ENCODE measurements at places on chromosomes 1 and 21.
A peak's percentile ranks its signal among the peaks of the same experiment; 100 is the strongest.

GRCh38 chr1:211527888-211528287 lies 35.9 kb upstream of the RD3 start:
- DNase-seq = no peak

DNA sequence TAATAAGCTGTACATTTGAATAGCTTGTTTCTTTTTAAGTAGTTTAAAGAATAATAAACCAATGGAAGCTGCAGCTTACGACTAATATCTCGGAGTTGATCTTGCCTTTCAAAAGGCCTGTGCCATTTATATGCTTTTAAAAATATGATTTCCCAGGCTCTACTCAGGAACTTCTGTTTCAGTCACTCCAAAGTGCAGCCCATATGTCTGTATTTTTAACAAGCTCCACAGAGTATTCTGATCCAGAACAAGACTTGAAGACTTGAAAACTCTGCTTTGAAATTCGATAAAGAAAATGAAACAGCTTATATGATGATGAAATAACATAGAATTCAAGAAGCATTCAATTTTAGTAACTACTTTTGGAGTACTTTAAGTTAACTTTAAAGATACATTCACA lies 79.1 kb upstream of the PLPPR4 start:
- DNase-seq = no peak

DNA sequence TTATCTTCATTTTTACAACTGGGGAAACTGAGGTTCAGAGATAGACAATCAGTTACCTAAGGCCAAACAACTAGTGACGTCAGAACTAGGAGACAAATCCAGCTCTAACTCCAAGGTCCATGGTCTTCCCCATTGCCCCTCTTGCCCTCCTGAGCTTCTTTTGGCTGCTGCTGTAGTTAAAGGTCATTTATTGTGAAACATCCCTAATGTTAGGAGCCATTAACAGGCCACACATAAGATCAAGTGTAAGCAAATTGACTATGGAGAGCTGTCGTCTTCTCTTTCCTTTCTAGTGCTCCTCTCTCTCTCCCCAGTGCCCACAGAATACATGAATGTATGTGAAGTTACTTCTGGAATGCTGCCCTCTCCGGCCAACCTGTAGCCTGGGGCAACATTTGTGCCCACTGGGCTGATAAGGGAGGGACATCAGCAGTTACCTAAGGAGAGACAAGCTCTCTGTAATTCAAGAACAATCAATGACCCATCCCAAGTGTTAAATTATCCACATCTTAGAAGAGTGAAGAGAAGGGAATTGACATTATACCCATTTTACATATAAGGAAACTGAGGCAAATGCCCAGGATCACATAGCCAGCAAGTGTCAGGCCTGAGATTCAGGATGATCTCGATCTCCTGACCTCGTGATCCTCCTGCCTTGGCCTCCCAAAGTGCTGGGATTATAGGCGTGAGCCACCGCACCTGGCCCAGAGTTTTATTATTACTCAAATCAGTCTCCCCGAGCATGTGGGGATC lies 40.1 kb downstream of the PTAFR start:
- no peak for DNase-seq

- no peak for DNase-seq
Observed at GRCh38 chr1:53376041-53376461, 48.2 kb upstream of the LRP8 start.

DNA sequence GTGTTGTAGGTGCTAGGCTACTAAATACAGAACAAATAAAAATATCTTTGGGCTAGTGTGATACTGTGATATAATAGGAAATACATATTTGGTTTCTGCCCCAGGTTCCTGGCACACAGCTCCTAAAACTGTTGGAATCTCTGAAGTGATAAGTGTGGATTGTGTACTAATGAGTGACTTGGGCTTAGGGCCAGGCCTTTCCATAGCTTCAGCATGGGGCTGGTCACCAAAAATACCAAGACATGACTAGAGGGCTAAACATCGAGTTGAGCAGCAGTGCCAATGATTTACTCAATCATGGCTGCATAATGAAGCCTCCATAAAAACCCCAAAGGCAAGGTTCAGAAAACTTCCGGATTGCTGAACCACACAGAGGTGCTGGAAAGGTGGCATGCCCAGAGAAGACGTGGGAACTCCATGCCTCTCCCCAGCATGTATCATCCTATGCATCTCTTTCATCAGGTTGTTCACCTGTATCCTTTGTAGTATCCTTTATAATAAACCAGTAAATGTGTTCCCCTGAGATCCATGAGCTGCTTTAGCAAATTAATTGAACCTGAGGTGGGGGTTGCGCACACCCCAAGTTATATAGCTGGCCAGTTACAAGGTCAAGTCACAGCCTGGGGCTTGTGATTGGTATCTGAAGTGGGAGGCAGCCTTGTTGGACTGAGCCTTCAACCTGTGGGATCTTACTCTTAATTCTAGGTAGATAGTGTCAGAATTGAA lies 51.6 kb downstream of the ZMYM4 start:
- DNase-seq = peak; percentile 19

- no peak for DNase-seq
Observed at GRCh38 chr1:211635597-211636205, 39.7 kb downstream of the NEK2 start.

- no peak for DNase-seq
Observed at GRCh38 chr1:58798910-58799442, 15.1 kb upstream of the JUN start.

- DNase-seq = no peak
Observed at GRCh38 chr1:63326473-63327380, 4.4 kb downstream of the FOXD3 start.

GRCh38 chr1:37354876-37355650 lies 119.3 kb upstream of the ZC3H12A start:
- DNase-seq = no peak

- no peak for DNase-seq
Observed at GRCh38 chr21:45050797-45051489, 23.4 kb upstream of the ADARB1 start.

GRCh38 chr1:151458802-151459330 lies 428 bp downstream of the POGZ start:
- DNase-seq = no peak

- no peak for DNase-seq
Observed at GRCh38 chr1:244297616-244298015, 154.1 kb downstream of the ADSS2 start.

- DNase-seq = no peak
Observed at GRCh38 chr1:41764656-41765055, 154.1 kb downstream of the HIVEP3 start.

DNA sequence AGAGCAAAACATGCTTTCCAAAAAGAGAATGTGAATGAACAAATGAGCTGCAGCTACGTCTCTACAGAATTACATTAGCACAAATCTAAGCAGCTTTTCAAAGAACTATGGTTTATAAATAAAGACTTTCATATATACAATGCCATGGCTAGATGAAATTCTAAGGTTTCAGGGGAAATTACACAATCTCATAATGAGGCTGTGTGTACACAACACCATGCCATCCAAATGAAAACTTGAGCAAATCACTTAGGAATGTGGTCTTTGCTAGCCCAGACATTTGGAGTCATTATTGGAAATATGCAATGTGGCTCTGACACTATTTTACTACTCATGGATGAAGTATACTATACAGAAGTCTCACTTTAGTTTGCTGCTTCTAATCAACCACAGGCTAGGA lies 37.5 kb downstream of the SPAG17 start:
- DNase-seq = no peak

DNA sequence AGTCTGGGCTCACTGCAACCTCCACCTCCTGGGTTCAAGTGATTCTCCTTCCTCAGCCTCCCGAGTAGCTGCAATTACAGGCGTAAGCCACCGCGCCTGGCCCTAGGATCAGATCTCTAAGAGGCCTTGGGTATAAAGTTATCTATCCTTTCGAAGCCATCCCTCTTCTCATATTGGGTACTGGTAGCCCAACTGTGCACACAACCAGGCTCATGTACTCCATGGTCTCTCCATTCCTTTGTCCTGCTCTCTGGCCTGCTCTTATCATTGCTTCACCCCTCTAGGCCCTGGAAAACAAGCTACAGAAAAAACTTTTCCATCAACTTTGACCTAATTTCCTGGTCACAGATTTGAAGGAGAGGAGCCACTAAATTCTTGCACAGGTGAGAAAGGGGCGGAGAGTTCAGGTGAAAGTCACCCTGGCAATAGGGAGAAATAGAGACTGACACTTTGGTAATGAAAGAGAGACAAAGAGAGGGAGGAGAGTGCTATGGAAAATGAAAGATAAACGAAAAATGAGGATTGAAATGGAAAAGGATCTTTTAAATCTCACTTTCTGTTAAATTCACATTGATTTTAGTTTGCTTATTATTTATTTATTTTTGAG lies 6.0 kb downstream of the TXNIP start:
- no peak for DNase-seq

- no peak for DNase-seq
Observed at GRCh38 chr1:67780637-67781036, 52.6 kb downstream of the GNG12 start.

GRCh38 chr1:237877631-237878030 lies 13.1 kb downstream of the ZP4 start:
- no peak for DNase-seq

GRCh38 chr1:147897029-147897752 lies 5.4 kb upstream of the GJA8 start:
- no peak for DNase-seq

DNA sequence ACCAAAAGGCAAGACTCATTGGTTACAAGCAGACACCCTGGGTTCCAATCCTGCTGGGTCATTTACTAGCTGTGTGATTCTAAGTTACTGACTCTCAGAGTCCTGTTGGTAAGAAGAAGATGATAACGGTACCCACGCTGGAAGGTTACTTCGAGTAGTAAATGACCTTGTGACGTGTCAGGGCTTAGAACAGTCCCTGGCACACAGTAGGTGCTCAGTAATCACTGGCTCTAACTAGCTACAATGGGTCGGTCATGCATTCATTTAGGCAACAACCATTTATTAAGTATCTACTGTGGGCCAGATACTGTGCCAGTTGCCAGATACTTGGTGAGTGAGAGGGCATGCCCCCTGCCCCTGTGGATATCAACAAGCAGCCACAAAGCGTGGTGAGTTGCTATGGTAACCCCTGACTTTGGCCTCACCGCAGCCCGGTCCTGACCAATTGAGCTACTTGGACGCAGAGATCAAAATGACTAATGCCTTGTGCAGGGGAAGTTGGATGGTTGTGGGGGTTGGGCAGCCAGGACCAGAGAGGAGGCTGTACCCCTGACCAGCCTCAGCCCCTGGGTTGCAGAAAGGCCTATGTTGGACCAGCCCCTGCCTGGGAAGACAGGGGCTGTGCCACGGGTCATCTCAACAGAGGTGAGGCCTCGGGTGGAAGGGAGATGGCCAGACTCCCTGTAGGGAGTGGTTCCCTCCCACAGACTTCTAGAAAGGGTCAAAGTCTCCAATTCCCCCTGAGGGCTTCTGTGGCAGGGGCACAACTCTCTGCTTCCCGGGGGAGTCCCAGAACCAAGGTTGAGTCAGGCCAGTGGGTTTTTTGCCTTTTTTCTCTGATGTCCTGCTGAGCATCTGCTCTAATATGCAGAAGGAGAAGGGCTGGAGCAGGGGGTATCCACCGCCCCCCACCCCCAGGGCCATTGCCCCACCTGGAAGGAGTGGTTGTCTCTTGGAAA lies 16.0 kb downstream of the DHRS3 start:
- peak; percentile 68 for DNase-seq

- no peak for DNase-seq
Observed at GRCh38 chr1:55195521-55196233, 19.5 kb downstream of the USP24 start.

DNA sequence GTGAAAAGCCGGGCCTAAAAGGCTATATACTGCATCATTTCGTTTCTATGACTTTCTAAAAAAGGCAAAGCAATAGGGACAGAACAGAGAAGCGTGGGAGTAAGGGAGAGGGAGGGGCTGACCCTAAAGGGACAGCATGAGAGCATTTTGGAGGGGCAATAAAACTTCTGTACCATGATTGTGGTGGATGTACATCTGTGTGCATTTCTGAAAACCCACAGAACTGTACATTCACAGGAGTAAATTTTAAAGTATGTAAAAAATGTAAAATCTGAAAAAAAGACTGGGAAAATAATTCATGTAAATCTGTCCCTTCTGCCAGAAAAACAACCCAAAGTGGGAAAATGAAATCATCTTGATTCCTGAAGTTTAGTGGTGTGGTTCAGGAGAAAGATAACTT lies 235.4 kb downstream of the CENPF start:
- DNase-seq = no peak

GRCh38 chr1:216356945-216357344 lies 66.3 kb downstream of the USH2A start:
- DNase-seq = no peak

GRCh38 chr1:57719274-57719673 lies 295.4 kb upstream of the DAB1 start:
- no peak for DNase-seq

- DNase-seq = no peak
Observed at GRCh38 chr1:37477946-37478345, 3.6 kb downstream of the ZC3H12A start.

DNA sequence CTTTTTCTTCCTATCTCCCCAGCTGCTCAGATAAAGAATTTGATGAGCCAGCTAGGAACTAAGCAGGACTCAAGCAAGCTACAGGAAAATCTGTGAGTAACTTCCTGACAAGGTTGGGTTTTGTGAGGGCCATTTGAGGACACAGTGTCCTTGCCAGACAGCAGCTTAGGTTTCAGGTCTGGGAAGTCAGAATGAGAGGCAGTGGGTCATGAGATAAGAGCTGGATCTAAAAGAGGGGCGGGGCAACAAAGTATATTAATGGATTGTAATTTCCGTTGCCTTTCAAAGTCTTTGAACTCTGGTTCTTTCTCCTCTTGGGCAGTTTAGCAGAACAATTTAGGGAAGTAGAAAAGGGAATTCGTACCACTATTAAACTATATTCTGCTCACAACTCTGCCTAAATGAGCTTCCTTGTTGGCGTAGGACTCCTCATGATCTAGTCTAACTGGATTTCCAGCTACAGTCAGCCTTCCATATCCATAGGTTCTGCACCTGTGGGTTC lies 16.6 kb downstream of the STX12 start:
- no peak for DNase-seq

- no peak for DNase-seq
Observed at GRCh38 chr1:199101635-199102034, 462.8 kb downstream of the PTPRC start.

DNA sequence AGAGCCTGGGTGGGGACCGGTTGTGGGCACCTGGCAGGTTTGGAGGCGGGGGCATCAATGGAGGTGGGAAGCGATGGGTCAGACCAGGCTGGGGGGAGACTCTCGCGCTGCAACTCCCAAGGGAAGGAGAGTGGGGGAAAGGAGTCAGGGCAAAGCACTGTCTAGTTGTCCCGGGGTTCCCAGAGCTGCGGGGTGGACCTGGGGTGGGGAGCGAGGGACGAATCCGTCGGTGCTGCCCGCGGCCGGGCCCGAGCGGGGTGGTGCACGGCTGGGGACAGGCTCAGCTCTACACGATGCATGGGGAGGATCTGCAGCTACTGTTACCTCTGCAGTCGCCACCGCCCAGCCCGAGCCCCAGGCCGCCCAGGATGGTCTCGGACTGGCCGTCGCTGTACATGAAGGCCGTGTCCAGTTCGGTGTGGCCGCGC lies 427 bp downstream of the AKR7A2 start:
- no peak for DNase-seq

Measured in GM04504 (cell line).